Left cardiac atrium (tissue), 4 donors: ENCODE measurements at places on chromosomes 16 and 17.

GRCh38 chr17:6674586-6674985 lies 23.0 kb downstream of the C17orf100 start:
- DNase-seq: no peak

GRCh38 chr17:45883063-45883462 lies 11.3 kb upstream of the MAPT start:
- no peak for DNase-seq

DNA sequence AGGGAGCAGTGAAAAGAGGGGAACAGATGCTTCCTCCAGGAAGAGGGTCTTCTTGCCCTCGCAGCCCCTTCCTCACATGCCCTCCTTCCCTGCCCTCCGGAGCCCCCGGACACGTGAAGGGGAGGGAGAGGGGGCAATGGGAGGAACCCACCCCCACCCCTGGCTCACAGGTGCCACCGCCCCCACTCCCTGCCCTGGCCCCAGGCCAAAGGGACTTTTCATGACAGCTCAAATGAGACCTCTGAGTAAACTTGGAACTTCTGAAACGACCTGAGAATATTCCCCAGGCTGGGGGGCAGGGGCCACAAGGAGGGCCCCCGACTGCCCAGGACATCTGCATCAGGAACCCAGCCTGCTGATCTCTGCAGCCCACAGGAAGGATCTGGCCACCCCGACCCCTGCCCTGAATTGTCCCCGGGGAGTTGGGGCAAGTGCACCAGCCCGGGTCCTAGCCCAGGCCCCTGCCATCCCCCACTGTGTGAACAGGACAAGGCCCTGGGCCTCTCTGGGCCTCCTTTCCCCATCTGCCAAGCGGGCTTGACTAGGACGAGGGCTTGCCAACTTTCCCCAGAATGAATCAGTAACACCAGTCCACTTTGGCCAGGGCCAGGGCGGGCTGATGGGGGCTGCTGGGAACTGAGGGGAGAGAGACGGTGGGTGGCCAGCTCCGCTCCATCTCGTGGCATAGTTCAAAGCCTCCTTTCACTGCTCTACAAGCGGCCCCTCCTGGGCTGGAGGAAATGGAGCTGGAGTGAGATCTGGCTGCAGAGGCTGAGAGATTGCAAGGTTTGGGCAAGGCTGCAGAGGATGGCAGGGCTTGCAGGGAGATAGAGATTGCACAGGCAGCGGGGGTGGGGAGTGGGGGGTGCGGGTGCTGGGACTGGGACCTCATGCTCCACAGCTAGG lies 3.8 kb downstream of the IL21R start:
- peak; percentile 33 for DNase-seq

GRCh38 chr16:89155851-89156739 lies 15.5 kb upstream of the CDH15 start:
- no peak for DNase-seq

- DNase-seq: no peak
Measured at GRCh38 chr17:67281743-67282142, 36.7 kb upstream of the HELZ start.

- DNase-seq: no peak
Measured at GRCh38 chr16:11619327-11619851, 32.7 kb upstream of the LITAF start.

DNA sequence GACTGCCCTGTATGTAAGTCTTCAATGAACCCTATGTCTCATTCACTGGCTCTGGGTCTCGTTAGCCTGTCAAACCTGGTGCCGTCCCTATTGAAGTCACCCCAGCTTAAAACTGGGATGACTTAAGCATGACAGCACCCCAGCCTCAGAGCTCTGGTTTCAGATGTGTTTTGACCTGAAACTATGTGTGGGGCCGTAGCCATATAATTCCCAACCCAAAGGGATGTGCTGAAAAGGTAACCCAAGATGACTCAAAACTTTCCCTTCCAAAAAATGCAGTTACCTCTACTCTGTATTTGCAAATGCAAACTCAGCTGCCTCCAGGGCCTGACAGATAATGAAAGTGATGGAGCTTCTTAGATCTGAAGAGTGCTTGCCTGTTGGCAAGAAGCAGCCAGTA lies 478.3 kb upstream of the ERCC4 start:
- DNase-seq: no peak

- DNase-seq: no peak
Measured at GRCh38 chr16:84380405-84380804, 12.1 kb downstream of the ATP2C2 start.

- no peak for DNase-seq
Measured at GRCh38 chr17:43515656-43516055, 30.5 kb downstream of the ETV4 start.

GRCh38 chr16:23950291-23950894 lies 114.6 kb downstream of the PRKCB start:
- no peak for DNase-seq

GRCh38 chr16:31417916-31418315 lies 10.2 kb downstream of the COX6A2 start:
- DNase-seq: no peak

DNA sequence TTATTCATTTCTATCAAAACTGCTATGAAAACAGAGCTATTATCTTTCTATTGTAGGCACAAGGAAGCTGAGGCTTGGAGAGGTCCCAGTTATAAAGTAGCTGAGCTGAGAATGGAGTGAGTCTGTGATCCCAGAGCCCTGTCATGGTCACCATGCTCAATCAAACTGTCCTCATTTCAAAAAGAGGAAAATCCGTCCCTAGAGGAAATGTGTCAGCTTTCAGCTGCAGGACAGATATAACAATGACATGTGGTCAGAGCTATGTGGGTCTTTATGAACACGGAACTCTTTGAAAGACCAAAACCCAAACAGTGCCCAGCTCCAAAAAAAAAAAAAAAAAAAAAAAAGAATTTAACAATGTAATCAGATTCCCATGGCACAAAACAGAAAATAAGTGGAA lies 266.1 kb downstream of the XYLT1 start:
- no peak for DNase-seq

DNA sequence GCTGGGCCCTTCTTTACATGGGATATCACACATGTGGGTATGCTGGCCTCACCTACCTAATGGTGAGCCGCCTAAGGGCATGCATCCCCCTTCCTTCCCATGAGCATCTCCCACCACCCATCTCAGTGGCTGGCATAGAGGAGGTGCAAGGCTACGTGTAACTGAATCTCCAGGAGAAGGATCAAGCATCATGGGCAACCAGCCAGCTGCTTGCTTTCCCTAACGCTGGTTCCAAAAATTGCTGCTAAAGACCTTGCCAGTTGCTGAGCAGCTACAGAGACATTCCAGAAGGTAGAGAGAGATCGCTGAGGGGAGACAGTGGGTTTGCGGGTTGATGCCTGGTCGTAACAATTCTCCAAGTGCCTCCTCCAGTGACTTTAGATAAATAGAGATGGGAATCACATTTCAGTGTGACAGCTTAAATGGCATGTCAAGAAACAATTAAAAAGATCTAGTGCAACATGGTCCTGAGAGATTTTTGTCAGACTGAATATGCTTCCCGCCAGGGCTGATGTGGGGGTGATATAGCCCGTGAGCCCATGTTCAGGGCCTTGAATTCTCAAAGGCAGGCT lies 378.4 kb upstream of the CDH5 start:
- no peak for DNase-seq

- DNase-seq: no peak
Measured at GRCh38 chr16:49665482-49666230, 190.3 kb downstream of the ZNF423 start.

GRCh38 chr16:14335297-14335696 lies 264.2 kb downstream of the MRTFB start:
- DNase-seq: no peak

- peak; percentile 84 for DNase-seq
Measured at GRCh38 chr16:49856672-49857330, 889 bp upstream of the ZNF423 start.

GRCh38 chr17:49442041-49442440 lies 27.4 kb upstream of the PHB1 start:
- no peak for DNase-seq

DNA sequence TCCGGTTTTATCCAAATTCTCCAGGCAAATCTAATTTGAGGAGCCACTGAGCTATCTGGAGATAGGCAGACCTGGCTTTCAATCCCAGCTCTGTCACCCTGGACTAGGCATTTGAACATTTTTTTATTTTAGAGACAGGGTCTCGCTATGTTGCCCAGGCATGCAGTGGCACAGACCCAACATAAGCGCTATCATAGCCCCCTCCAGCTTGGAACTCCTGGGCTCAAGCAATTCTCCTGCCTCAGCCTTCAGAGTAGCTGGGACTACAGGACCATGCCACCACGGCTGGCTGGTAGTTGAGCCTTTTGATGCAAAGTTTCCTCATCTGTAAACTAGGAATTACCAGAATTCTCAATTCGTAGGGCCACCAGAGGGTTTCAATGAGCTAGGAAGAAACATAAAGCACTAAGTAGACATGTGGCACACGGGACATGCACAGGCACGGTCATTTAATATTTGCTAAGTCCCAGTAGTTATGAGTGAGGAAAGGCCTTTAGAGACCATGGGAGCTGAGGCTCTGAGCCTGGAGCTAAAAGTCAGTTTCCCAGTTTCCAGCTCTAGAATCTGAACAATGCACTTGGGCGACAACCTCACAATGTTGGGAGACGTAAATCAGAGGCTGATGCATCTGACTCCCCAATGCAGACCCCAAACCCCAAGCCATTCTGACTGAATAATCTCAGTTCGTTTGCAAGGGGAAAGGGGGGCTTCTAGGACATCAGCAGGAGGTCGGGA lies 1.1 kb downstream of the ELOB start:
- peak; percentile 2 for DNase-seq

- no peak for DNase-seq
Measured at GRCh38 chr17:1054656-1055055, 57.7 kb downstream of the TIMM22 start.

- no peak for DNase-seq
Measured at GRCh38 chr16:84218176-84218823, 21.5 kb downstream of the KCNG4 start.

DNA sequence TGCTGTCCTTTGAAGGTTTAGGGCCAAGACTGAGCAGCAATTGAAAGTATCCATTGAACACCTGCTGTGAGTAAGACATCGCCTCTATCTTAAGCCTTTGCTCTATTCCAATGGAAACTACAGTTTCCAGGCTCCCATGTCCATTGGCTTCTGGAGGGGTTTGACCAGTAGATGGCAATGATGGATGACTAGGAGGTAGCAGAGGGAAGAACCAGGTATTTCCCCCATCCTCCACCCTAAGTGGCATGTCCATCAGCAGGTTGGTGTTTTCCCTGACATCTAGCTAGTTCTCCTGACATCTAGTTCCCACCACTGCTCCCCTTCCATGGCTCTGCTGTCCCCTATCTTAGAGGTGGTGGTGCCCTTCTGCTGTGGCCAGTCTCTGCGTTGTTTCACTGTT lies 58.7 kb downstream of the CENPV start:
- no peak for DNase-seq

GRCh38 chr17:33684735-33685134 lies 391.6 kb upstream of the ASIC2 start:
- no peak for DNase-seq

- DNase-seq: peak; percentile 77
Measured at GRCh38 chr17:81967533-81968395, 6.8 kb upstream of the NOTUM start.

- DNase-seq: peak; percentile 49
Measured at GRCh38 chr16:4093495-4094126, 22.6 kb downstream of the ADCY9 start.

GRCh38 chr17:70520956-70521355 lies 351.6 kb downstream of the KCNJ2 start:
- DNase-seq: no peak

- no peak for DNase-seq
Measured at GRCh38 chr17:10210151-10210574, 11.8 kb upstream of the GAS7 start.

GRCh38 chr16:2473446-2473926 lies 1.4 kb upstream of the TBC1D24 start:
- DNase-seq: no peak

- no peak for DNase-seq
Measured at GRCh38 chr16:389352-389751, 7.6 kb upstream of the PGAP6 start.

GRCh38 chr16:85724936-85725335 lies 26.0 kb downstream of the C16orf74 start:
- DNase-seq: no peak

- DNase-seq: no peak
Measured at GRCh38 chr17:19343671-19344151, 18.8 kb downstream of the B9D1 start.

GRCh38 chr17:2796164-2797125 lies at the start of gene RAP1GAP2:
RAP1GAP2 (plus strand) TSS chr17:2796438; CDS start chr17:2796528, 90 bp downstream.
- DNase-seq: peak; percentile 70

GRCh38 chr17:47802341-47803022 lies 19.1 kb downstream of the OSBPL7 start:
- no peak for DNase-seq

DNA sequence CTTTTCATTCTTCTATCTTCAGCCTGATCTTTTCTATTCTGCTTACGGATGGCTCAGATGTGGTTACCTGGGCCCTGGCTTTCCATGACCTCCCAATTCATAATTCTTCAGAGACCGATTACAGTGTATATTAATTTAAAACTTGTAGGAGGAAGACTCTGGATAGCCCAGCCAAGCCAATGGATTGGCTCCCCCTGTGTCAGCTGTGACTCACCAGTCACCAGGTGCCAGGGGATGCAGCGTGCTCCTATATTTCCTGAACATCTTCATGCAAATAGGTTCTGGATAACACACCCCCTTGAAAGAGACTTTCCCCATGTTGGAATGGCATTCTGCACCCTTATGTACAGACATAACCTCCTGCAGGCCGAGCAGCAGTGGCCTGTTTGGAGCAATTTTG lies 208.3 kb upstream of the WSCD1 start:
- DNase-seq: no peak

DNA sequence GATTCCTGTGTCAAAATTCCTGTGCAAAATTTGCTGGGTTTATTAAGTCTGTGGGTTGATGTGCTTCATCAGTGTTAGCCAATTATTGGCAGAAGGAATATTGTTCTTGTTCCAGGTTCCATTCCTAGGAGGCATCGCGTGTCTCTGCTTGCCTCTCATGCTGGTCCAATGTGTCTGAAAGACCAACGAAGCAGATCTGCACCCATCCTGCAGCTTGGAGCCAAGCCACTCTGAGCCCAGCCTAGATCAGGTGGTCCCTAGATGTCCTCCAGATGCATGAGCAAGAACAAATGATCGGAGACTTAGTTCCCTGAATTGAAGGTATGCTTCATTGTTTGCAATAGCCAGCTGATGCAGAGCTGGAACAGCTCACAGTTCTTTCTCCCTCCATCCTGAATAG lies 10.5 kb upstream of the PIK3R6 start:
- DNase-seq: no peak

- no peak for DNase-seq
Measured at GRCh38 chr16:2385190-2385836, 43.9 kb upstream of the CCNF start.

- no peak for DNase-seq
Measured at GRCh38 chr16:50932348-50932935, 190.6 kb downstream of the CYLD start.

GRCh38 chr17:71208111-71208704 lies 912.6 kb upstream of the SOX9 start:
- no peak for DNase-seq

GRCh38 chr17:57294629-57295501 lies 38.5 kb downstream of the MSI2 start:
- no peak for DNase-seq

GRCh38 chr17:13200671-13201070 lies 182.8 kb upstream of the ELAC2 start:
- no peak for DNase-seq
